Activated T-helper 1 cell treated with anti-CD3 and anti-CD28 coated beads, Interleukin-2, amount 50 U/mL, for 16 hours (primary cell): ENCODE measurements at places on chromosomes 5 and 9.

- DNase-seq: no peak
Measured at GRCh38 chr9:120366644-120367019, 213.3 kb downstream of the CDK5RAP2 start.

GRCh38 chr5:14702238-14702839 lies 37.8 kb downstream of the OTULIN start:
- no peak for DNase-seq

DNA sequence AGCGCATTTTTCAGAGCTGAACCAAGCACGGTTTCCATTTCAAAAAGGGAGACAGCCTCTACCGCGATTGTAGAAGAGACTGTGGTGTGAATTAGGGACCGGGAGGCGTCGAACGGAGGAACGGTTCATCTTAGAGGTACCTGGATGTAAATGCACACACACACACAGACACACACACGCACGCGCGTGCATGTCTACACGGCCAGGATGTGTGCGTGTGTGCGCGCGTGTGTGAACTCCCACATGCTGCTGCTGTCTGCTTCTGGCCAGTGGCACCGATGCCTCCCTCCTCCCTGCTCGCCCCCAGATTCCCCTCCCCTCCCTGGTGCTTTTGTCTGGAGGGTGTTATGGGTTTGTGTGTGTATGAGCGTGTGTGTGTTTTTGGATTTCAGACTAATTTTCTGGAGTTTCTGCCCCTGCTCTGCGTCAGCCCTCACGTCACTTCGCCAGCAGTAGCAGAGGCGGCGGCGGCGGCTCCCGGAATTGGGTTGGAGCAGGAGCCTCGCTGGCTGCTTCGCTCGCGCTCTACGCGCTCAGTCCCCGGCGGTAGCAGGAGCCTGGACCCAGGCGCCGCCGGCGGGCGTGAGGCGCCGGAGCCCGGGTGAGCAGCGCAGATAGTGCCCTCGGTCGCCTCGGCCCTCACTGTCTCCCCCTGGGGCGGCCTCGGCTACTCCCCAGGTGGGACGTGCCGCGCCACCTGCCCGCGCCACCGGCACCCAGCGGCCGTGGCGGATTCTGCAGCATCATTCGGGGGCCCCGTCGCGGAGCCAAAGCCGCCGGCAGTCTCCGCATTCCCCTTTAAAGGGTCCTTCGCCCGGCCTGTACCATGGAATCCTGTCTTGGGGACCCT lies at the start of gene NTRK2:
TSS of gene NTRK2 (plus strand) at position 442 of the 850 bp plus-strand sequence. CDS start 1,020 bp downstream, outside the sequence.
- no peak for DNase-seq

DNA sequence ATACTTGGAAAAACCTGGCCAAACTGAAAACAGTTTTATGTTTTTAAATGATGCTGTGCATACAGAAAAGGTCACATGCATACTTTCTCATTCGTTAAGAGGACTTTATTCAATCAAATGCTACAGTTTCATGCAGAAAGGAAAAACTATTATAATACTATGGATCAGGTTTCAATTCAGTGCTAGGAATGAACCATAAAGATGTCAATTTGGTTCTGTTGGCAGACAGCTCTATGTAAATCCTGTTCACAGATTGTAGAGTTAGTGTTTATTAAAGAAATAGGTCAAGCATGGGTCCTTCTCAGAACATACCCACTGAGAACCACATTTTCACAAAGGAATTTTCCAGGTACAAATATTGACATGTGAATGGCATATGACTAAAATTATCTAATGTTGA lies 57.1 kb downstream of the RETREG1 start:
- DNase-seq: no peak

GRCh38 chr9:38641985-38642864 lies 21.8 kb upstream of the ANKRD18A start:
- no peak for DNase-seq

DNA sequence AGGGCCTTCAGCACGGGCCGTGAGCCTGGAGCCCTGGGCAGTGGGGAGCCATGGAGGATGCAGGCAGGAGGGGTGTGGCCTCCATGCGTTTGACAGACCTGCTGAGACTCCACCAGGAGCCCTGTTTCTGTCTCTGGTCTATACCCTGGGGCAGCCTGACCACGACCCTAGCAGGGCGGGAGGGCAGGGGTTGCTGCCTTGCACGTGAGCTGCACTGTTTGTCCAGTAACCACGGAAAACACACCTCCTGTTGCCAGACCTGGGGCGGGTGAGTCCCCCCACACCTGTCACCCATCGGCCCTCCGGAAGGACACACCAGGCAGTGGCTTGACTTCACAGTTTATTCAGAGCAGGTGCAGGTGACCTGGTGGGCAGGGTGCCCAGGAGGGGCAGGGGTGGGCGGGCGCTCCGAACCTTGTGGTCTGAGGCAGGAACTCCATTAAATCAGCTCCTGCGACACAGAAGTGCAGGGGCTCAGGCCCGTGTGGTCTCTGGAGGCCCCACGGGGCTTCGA lies 3.9 kb downstream of the LCN8 start:
- DNase-seq: no peak

GRCh38 chr9:5825223-5825622 lies 7.7 kb downstream of the ERMP1 start:
- DNase-seq: no peak

DNA sequence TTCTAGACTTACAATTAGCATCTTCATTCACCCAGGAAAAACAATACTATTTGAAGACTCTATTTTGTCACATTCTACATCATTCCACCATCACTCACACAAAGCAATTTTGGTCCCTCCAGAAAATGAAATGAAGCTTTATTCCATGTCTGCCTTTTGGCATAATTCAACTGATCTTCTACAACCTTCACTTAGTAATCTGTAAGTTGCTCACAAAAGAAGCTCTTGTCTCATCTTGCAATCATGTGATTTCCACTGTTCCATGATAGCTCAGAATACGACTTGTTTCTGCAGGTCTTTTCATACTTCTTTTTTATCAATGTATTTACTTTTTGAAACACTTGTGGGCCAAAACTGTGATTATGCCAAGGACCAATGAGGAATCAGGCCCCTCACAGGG lies 261.9 kb upstream of the NR4A3 start:
- DNase-seq: no peak

GRCh38 chr5:2803751-2804150 lies 52.3 kb upstream of the IRX2 start:
- no peak for DNase-seq

- no peak for DNase-seq
Measured at GRCh38 chr5:604391-604831, 7.7 kb upstream of the CEP72 start.

DNA sequence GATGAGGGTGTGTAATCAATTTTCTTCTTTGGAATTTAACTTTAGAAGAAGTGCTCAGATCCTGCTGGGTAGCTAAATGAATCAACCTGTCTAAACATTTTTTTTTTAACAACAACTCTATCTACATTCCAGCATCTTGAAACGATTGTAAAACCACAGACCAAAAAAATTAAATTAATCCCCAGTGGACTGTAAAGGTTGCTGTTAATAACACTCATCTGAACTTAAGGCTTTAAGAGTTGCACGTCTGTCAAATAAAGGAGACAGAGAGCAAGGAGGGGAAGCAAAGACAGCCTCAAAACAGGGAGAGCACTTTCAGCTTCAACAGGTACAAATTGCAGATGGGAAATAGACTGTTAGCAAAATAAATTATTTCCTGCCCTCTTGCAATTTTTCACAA lies 548.5 kb downstream of the DTWD2 start:
- DNase-seq: no peak

GRCh38 chr9:127077644-127077946 lies 44.8 kb downstream of the ANGPTL2 start:
- no peak for DNase-seq

DNA sequence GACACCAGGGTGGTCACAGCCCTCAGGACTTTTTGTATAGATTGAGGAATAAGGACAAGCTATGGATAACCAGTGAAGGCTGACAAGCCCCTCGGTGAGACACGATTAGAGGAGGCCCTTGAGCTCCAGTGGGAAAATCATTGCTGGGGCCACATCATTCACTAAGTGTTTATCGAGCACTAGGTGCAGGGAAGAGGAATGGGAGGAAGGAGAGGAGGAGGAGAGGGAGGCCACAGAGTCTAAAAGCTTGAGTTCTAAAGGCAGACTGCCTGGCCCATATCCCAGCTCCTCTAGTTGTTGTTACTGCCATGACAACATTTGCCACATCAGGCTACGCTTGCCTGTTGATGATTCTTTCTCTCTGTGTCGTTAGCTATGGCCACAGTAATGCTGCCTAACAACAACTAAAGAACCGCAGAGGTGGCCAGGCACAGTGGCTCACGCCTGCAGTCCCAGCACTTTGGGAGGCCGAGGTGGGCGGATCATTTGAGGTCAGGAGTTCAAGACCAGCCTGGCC lies 37.6 kb downstream of the NKX2-5 start:
- no peak for DNase-seq

- DNase-seq: no peak
Measured at GRCh38 chr5:168407211-168407610, 79.1 kb upstream of the RARS1 start.

DNA sequence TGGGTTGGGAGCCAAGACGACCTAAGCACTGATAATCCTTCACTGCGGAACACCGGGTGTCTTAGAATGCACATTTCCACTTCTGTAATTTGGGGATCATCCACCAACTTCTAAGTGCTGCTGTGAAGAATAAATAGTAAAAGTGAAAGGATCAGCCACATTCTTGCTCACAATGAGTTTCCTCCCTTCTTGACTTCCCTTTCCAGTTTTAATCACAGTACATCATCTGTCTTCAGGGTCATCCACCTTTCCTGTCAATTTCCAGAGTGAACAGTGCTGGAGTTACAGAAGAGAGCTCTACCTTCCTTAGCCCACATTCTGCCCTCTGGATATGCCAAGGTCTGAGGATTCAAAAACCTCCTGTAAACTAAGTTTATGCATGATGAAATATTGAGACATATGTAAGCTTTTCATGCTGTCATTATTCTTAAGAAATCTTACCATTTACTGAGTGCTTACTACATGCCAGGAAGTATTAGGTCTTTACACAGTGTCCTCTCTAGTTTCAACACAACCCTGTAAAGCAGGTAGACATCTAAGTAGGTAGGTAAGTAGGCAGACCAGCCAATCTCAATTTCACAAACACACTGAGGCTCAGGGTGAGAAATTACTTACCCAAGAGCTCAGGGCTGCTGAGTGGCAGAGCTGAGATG lies 105.2 kb downstream of the CDK5RAP2 start:
- no peak for DNase-seq

- DNase-seq: no peak
Measured at GRCh38 chr5:133358271-133358670, 254.1 kb downstream of the FSTL4 start.

DNA sequence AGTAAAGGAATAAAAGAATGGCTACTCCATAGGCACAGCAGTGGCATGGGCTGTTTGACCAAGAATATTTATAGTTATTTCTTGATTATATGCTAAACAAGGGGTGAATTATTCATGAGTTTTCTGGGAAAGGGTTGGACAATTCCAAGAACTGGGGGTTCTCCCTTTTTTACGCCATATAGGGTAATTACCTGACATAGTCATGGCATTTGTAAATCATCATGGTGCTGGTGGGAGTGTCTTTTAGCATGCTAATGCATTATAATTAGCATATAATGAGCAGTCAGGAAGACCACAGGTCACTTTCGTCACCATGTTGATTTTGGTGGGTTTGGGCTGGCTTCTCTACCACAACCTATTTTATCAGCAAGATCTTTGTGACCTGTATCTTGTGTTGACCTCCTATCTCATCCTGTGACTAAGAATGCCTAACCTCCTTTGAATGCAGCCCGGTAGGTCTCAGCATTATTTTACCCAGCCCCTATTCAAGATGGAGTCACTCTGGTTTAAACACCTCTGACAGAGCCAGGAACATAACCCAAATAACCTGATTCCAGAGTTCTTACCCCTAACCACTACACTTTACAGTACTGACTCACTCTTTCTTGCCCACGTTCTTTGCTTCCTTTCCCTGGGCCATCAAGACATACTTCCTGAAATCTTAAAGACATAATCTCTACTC lies 25.0 kb upstream of the MRPS30 start:
- DNase-seq: no peak

DNA sequence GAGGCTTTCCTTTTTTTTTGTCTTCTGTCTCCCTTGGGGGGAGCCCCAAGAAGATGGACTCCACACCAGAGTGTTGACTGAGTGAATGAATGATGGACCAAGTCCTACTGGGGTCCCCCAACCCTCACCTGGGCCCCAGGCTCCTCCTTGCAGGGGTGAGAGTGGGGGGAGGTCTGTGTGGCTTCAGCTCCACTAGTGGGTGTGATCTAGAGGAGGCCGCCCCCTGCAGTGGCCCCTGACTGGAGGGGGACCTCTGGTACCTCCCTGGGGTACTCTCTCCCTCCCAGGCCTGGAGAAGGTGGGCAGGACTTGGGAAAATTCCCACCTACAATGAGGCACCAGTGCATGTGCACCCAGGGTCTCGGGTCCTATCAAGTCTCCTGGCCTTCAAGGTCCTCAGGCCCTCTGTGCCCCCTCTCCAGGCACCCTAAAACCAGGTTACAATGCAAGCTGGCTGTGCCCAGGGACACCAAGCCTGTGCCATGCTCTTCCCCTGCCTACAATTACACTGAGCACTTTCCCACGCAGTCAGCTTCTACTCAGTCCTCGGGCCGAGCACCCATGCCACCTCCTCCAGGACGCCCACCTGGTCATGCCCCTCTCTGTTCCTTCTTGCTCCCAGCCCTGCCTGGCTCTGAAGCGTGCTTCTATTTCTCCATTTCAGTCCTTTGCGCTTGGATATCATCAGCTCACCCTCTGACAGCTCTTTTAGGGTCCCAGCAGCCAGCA lies 117.2 kb upstream of the PHYKPL start:
- DNase-seq: no peak

DNA sequence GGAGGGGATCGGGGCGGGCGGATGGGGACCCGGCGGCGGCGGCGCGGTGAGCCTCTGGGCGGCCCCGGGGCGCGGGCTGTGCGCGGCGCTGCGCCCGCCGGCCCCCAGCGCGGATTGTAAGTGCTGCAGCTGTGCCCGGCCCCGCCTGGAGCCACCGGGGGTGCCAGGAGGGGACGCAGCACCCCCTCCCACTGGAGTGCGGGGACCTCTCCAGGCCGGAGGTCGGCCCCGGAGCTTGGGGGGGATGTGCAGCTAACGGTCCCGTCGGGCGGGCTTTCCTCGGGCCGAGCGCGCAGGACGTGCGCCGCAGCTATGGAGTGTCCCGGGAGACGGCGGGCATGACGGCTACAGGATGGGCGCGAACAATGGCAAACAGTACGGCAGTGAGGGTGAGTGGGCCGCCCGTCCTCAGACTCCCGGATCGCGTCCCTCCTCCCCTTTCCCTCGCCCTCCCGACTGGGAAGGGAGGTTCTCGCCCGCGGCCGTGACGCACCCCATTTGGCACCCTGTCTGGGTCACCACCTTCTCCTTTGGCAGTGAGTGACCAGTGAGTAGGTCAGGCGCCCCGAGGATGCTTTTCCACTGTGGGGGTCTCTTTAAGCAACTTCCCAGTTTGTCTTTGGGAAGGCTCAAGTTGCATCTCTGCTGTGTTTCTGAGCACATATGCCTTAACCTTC lies 483 bp downstream of the FBXL7 start:
- DNase-seq: no peak

GRCh38 chr9:133977421-133978201 lies 14.5 kb downstream of the VAV2 start:
- DNase-seq: no peak

- DNase-seq: no peak
Measured at GRCh38 chr9:132472199-132472598, 62.2 kb downstream of the CFAP77 start.
